ENCODE measurements at places on chromosomes 13 and 19. TPM values are rescaled to one million over a fixed set of nuclear protein-coding genes. Genes with fewer than 3 reads are reported as not detected.

ZIC5 gene
- not detected for total RNA-seq

MTUS2 gene
- total RNA-seq: 22.8 TPM

- no peak for DNase-seq
Measured at GRCh38 chr13:73596382-73596781, 537.6 kb downstream of the KLF5 start.

GRCh38 chr13:114339857-114340534 is 25.7 kb downstream of the CHAMP1 start:
- no peak for DNase-seq

GRCh38 chr13:49481788-49482187 is 14.0 kb upstream of the PHF11 start:
- no peak for DNase-seq

DNA sequence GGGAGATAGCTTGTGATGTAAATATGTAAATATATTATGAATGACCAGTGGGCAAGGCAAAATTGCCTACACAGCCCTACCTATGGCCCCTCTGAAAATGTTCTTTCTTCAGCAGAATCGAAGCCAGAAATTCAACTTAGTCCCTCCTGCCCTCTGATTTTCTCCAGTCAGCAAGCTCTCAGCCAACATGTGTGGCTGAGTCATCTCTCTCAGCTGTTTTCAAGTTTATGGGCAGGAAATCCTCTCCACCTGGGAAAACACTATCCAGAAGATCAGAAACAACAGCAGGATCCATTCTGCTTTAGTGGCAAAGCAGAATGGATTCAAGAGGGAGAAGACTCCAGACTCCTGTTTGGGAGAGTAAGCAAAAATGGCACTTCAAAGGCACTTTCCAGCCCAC is 8.9 kb upstream of the ZNF527 start:
- no peak for DNase-seq
